ENCODE measurements at places on chromosomes 6 and 20.
A peak's percentile ranks its signal among the peaks of the same experiment; 100 is the strongest.

GRCh38 chr6:169722362-169723199 lies 1.7 kb downstream of the PHF10 start:
- peak; percentile 46 for DNase-seq

- DNase-seq: no peak
These were observed 214.2 kb downstream of the TBC1D7 start for GRCh38 chr6:13113981-13114593.

DNA sequence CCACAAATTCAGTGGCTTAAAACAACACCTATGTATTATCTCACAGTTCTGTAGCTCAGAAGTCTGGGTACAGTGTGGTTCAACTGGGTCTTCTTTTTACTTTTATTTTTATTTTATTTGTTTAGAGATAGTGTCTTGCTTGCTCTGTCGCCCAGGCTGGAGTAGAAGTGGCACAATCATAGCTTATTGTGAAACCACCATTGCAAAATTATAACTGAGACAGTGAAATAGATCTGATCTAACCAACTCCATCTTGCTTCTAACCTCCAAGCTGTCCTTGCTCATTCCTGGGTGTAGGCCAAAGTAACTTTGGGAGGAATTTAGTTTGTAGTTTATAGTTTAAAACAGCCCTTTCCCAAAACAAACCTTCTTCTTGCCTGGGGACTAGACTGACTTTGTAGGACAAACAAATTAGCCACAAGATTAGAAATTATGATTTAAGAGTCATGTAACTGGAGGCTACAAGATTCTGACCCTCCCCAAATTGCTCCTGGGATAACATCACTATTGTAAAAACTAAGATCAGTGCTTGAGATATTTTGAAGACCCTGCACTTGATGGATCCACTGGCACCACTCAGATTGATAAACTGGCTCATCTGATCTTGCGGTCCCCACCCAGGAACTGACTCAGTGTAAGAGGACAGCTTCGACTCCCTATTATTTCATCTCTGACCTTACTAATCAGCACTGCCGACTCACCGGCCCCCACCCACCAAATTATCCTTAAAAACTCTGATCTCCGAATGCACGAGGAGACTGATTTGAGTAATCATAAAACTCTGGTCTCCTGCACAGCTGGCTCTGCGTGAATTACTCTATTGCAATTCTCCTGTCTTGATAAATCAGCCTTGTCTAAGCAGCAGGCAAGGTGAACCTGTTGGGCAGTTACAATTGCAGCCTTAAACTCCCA lies 193.4 kb upstream of the CDYL start:
- DNase-seq: no peak

GRCh38 chr20:24388828-24389380 lies 80.5 kb upstream of the SYNDIG1 start:
- no peak for DNase-seq

- no peak for DNase-seq
These were observed 31.4 kb downstream of the HIVEP2 start for GRCh38 chr6:142913511-142914047.

DNA sequence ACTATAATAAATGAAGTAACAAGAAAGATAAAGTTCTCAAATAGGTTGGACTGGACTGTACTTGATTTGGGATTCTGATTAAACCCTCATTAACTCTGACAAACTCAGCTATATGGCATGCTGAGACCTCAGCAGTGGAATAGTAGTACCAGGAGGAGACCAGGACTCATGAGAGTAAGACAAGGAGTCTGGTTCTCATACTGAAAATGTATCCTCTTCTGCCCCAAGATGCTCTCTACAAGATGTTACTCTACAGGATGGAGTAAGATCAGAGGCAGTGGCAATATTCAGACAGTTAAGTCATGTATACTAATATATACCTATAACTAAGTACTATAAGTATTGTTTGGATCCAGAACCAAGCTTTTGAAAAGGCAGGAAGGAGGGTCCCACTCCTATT lies 31.9 kb upstream of the SYNCRIP start:
- no peak for DNase-seq

DNA sequence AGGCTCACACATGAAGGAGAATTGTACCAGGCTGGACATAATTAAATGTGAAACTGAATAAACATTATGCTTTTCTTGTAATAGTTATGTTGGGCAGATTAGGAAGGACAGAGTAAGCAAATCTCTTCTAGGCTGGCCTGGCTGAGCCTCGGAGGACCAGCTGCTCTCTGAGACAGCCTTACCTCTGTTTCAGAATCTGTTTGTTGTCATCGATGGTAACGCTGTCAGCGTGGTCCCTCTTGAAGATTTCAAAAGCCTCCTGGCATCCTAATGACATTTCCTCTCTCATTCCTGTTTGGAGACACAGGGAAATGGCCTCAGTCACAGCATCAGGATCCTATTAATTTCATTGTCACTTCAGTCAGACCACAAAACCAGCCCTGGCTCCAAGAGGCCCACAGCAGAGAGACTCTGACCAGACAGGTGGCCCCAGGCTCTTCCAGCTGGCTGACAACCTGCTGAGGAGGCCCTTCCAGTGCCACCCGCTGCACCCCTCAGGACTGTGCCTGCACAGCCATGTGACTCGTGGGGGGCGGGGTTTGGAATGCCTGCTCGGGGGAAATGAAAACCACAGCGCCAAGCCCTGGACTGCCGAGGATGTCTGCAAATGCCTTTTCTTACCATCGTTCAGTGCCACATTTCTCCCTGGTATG lies 108.5 kb upstream of the KCNK16 start:
- no peak for DNase-seq

Data from hepatic stellate cell (primary cell).